ENCODE measurements at places on chromosomes 6 and 20.

GRCh38 chr6:20006037-20006436, 168.9 kb downstream of the ID4 start:
- DNase-seq, result no peak

GRCh38 chr6:42140032-42140431, 2.4 kb downstream of the C6orf132 start:
- DNase-seq, result no peak

- DNase-seq, result no peak
Measured at GRCh38 chr6:41498968-41499599, 47.1 kb upstream of the FOXP4 start.

DNA sequence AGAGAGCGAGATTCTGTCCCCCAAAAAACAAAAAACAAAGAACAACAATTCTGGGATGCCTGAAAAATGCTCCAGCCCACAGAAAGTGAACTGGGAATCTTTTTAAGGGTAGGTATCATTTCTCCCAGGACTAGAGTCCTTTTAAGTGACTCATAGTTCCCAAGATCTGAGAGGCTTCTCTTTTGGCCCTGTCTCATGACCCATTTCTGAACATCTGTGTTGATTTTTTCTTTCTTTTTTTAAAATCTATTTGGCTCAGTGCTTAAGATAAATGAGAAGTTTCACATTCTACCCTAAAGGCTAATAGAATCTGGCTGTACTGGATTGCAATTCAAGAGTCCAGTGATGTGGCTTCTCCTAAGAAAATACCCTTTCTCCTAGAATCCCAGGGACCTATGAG, 217.6 kb upstream of the FOXQ1 start:
- no peak for DNase-seq

DNA sequence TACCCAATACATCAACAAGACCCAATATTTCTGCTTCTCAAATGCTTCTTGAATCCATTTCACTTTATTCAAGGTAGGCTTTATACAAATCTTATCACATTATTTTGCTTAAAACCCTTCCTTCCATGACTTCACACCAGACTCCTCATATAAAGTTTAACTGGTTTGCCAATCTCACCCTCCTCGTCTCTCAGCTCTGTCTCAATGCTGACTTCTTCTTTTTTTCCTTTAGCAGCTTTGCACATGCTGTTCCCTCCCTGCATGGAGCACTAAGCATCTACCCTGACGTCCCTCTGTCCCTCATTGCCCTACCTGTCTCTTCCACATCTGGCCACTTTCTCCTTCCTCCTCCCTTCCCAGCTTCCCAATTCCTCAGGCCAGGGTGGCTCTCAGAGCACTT, 31.4 kb downstream of the KCNK17 start:
- no peak for DNase-seq

All from stimulated activated CD8-positive, alpha-beta memory T cell treated with anti-CD3 and anti-CD28 coated beads, Interleukin-4, amount 100 ng/mL, for 1 hour (primary cell).